Left cardiac atrium (tissue), 4 donors: ENCODE measurements at places on chromosomes 16 and 17. TPM values are rescaled to one million over a fixed set of nuclear protein-coding genes. Genes with fewer than 3 reads are reported as not detected.

Gene ZNF624
- 1.3 TPM for total RNA-seq

Gene PRSS27
- total RNA-seq: 0.65 TPM

Gene NIP7
- 20.8 TPM for total RNA-seq

Gene ALOX15B
- 0.39 TPM for total RNA-seq

Gene SLC5A10
- 0.27 TPM for total RNA-seq

Gene NARF
- 65.9 TPM for total RNA-seq

Gene TMEM114
- not detected for total RNA-seq

Gene CPNE7
- not detected for total RNA-seq

Gene OTOP3
- total RNA-seq: not detected

Gene C16orf89
- 6.6 TPM for total RNA-seq

Gene CLEC18A
- 0.21 TPM for total RNA-seq

Gene RASL10B
- 24.7 TPM for total RNA-seq

Gene SNX11
- 14.7 TPM for total RNA-seq

Gene TMEM11
- 26.7 TPM for total RNA-seq

Gene PRSS36
- total RNA-seq: 4.2 TPM

Gene OTOP2
- not detected for total RNA-seq

Gene RPL23
- 925 TPM for total RNA-seq

Gene SKAP1
- 0.88 TPM for total RNA-seq

Gene RNF43
- 4.7 TPM for total RNA-seq

Gene PDF
- total RNA-seq: 6.2 TPM

Gene KRTAP4-1
- not detected for total RNA-seq

Gene CCDC154
- total RNA-seq: 1.1 TPM

Gene XYLT1
- total RNA-seq: 22.5 TPM

Gene MYO15B
- total RNA-seq: 88.4 TPM

Gene ZBTB4
- 62.1 TPM for total RNA-seq

Gene NAGS
- total RNA-seq: 1.4 TPM

Gene GSDMA
- 1.3 TPM for total RNA-seq

Gene LIMD2
- total RNA-seq: 9.6 TPM

Gene MYOCD
- 36.0 TPM for total RNA-seq

Gene GNG13
- not detected for total RNA-seq

Gene GALR2
- not detected for total RNA-seq
